NCI-H2227 treated with DMSO at 0.1 percent for 48 hours (cell line): ENCODE measurements at places on chromosomes 2 and 18.

GRCh38 chr2:45714679-45715078 lies 63.2 kb downstream of the PRKCE start:
- no peak for DNase-seq

GRCh38 chr18:12886498-12887126 lies 2.6 kb upstream of the PTPN2 start:
- no peak for DNase-seq

- no peak for DNase-seq
Measured at GRCh38 chr2:136238286-136239078, 120.5 kb upstream of the CXCR4 start.

DNA sequence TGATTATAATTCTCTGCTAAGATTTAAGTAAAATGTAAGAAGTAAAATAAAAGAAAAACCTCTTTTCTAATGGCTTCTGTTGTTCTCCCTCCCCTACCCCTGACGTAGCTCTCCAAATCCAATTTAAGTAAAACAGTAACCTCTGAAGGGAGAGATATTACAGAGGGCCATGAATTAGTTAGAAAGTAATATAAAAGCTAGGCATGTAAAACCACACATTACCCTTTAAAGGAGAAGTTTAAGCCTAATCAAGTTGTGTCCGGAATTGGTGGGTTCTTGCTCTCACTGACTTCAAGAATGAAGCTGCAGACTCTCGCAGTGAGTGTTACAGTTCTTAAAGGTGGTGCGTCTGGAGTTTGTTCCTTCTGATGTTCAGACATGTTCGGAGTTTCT lies 116.9 kb upstream of the SCN7A start:
- DNase-seq: no peak

- DNase-seq: no peak
Measured at GRCh38 chr2:59296279-59296678, 1055.2 kb upstream of the FANCL start.

- DNase-seq: no peak
Measured at GRCh38 chr18:26654616-26655524, 106.5 kb upstream of the KCTD1 start.

DNA sequence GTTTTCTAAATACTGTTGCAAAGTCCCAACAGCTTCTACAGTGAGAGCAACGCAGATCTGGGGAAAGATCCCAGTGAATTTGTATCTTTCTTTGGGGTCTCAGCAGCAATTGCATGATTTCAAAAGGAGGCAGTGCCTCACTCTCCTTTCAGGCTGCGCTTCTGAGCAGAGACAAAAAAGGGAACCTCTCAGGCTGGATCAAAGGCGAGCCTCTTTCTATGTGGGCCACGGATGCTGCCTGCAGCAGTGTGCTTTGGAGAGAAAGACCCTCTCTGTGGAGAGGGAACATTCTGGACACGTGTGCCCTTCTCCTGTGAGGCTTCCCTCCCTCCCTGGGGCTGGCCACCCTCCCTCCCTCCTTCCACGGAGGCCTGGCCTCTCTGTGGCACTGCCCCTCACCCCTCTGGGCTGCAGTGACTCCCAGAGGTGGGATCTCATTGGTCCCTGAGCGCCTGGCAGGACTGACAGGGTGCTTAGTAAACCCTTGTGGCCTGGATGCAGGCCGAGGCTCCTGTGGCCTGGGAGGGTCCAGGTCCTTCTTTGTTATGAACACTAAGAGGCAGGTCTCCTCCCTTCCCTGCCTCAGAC lies 21.6 kb upstream of the PDIA6 start:
- no peak for DNase-seq
